Chondrocyte (in vitro differentiated cells): ENCODE measurements at places on chromosomes 1 and 21. TPM values are rescaled to one million over a fixed set of nuclear protein-coding genes. Genes with fewer than 3 reads are reported as not detected.

GRCh38 chr21:33569991-33570390, 18.5 kb downstream of the DONSON start:
- peak overlapping the region; percentile 42 for H3K27ac ChIP-seq
- H3K36me3 ChIP-seq, result peaks cover 18% of the 10 kb centered on the region
- DNase-seq, result no peak

GRCh38 chr1:239563681-239564080, 177.3 kb downstream of the CHRM3 start:
- no peaks in the 10 kb centered on the region for H3K36me3 ChIP-seq
- no peak overlapping the region for H3K27ac ChIP-seq
- no peak for DNase-seq
- H3K27me3 ChIP-seq, result peaks cover 9% of the 10 kb centered on the region
- H3K4me1 ChIP-seq, result no peaks in the 10 kb centered on the region

DNA sequence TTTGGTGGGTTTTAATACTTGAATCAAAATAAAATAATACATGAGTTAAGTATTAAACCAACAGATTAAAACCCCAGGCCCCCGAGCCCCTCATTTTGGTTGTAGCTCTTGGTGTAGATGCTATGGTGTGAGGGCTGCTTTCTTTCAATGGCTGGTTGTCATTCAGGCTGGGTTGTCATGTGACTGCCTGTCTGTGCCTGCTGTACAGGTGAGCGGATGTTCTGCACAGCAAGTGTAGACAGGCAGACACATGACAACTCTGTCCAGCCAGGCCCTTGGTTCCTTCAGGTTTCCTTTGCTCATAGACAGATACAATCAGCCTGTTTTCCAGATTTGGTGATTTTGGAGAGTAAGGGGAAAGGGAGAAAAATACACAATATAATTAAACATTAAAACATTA, 281.9 kb upstream of the C1orf105 start:
- H3K36me3 ChIP-seq, result peaks cover 26% of the 10 kb centered on the region
- H3K4me1 ChIP-seq, result peaks cover 64% of the 10 kb centered on the region
- no peak for DNase-seq
- peak overlapping the region; percentile 94 for H3K4me3 ChIP-seq
- peak overlapping the region; percentile 100 for H3K27ac ChIP-seq
- no peaks in the 10 kb centered on the region for H3K27me3 ChIP-seq

- no peaks in the 10 kb centered on the region for H3K36me3 ChIP-seq
- no peak overlapping the region for H3K27ac ChIP-seq
- no peak for DNase-seq
- no peaks in the 10 kb centered on the region for H3K27me3 ChIP-seq
- H3K4me1 ChIP-seq, result peaks cover 56% of the 10 kb centered on the region
Measured at GRCh38 chr1:94033849-94034248, 87.1 kb downstream of the ABCA4 start.

GRCh38 chr1:245648749-245649522, 494.2 kb downstream of the KIF26B start:
- peaks cover 33% of the 10 kb centered on the region for H3K36me3 ChIP-seq
- H3K27me3 ChIP-seq, result no peaks in the 10 kb centered on the region
- H3K27ac ChIP-seq, result no peak overlapping the region
- H3K4me1 ChIP-seq, result no peaks in the 10 kb centered on the region
- no peak for DNase-seq
- H3K4me3 ChIP-seq, result no peak overlapping the region

DNA sequence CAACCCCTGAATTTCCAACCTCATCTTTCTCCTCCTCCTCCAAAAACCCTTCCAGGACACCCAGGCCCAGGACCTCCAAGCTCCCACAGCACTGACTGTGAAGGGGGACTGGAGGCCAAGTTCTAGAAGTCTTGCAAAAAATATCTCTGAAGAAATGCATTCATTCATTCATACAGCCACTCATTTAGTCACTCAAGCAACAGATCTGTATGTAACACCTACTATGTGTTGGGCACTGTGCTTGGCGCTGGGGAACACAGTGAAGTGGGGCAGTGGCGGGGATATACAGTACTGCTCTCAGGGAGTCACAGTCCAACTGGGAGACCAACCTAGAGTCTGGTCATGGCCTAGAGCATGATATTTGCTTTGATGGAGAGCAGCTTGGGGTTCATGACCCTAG, 15.3 kb upstream of the TNFRSF1B start:
- no peak overlapping the region for H3K4me3 ChIP-seq
- no peak overlapping the region for H3K27ac ChIP-seq
- peaks cover 10% of the 10 kb centered on the region for H3K4me1 ChIP-seq
- H3K27me3 ChIP-seq, result peaks cover 12% of the 10 kb centered on the region
- peaks cover 1% of the 10 kb centered on the region for H3K36me3 ChIP-seq
- DNase-seq, result no peak

DNA sequence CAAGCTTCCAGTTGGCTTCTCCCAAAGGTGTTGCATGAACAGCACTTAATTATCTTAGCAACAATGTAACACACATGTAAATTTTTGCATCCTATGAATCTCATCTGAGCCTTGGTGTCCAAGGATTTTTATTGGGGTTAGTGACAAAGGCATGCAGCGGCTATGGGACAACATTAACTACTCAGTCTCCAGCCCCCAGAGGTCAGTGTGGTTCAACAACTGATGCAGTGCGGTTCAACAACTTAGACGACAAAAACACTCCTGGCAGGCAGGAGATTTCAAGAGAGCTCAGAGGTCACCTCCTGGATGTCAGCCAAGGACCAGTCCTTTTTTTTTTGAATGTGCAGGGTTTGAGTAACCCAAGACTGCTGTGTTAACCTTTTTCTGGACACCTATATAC, 77.5 kb upstream of the HMCN1 start:
- H3K36me3 ChIP-seq, result no peaks in the 10 kb centered on the region
- no peak overlapping the region for H3K27ac ChIP-seq
- peaks cover 14% of the 10 kb centered on the region for H3K4me1 ChIP-seq
- no peak overlapping the region for H3K4me3 ChIP-seq

GRCh38 chr21:27329255-27329851, 362.5 kb upstream of the ADAMTS5 start:
- H3K36me3 ChIP-seq, result no peaks in the 10 kb centered on the region
- H3K4me1 ChIP-seq, result peaks cover 13% of the 10 kb centered on the region
- no peak for DNase-seq
- H3K27me3 ChIP-seq, result no peaks in the 10 kb centered on the region
- H3K4me3 ChIP-seq, result no peak overlapping the region

DNA sequence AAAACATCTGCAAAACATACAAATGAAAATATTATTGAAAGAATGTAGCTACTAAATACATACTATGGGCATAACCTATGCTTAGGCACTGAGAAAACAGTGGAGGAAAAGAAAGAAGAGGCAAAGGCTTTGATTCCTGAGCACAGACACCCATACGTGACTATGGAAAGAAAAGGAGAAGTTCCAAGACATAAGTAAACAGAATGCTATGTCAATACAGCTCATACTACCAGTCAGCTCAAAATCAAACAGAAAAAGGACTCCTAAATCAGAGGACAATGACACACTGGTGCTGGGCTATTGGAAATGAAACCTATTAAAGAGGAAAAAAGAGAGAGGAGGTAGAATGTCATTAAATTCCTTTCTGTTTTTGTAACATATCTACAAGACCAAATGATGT, 225.4 kb downstream of the SMYD3 start:
- H3K36me3 ChIP-seq, result no peaks in the 10 kb centered on the region
- H3K27ac ChIP-seq, result no peak overlapping the region
- H3K4me1 ChIP-seq, result peaks cover 23% of the 10 kb centered on the region
- no peak for DNase-seq
- H3K27me3 ChIP-seq, result no peaks in the 10 kb centered on the region

DNA sequence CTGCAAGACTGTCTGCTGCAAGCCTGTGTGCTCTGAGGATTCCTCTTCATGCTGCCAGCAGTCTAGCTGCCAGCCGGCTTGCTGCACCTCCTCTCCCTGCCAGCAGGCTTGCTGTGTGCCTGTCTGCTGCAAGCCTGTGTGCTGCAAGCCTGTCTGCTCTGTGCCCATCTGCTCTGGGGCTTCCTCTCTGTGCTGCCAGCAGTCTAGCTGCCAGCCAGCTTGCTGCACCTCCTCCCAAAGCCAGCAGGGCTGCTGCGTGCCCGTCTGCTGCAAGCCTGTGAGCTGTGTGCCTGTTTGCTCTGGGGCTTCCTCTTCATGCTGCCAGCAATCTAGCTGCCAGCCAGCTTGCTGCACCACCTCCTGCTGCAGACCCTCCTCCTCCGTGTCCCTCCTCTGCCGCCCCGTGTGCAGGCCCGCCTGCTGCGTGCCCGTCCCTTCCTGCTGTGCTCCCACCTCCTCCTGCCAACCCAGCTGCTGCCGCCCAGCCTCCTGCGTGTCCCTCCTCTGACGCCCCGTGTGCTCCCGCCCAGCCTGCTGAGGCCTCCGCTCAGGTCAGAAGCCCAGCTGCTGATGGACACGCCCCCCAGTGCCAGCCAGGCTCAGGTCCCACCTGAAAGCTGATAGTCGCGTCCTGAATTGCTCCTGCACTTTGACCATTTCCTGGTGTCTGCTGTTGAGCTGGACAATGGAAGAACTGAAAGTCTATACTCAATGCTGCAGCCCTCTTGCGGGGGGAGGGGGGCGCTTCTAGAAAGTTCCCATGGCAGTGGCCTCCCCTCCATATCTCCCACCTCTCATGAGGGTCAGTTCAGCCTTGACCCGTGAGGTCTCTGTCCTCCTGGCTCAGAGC, 1.2 kb downstream of the KRTAP10-4 start:
- no peak overlapping the region for H3K27ac ChIP-seq
- peaks cover 7% of the 10 kb centered on the region for H3K36me3 ChIP-seq
- H3K4me3 ChIP-seq, result no peak overlapping the region
- peaks cover 16% of the 10 kb centered on the region for H3K27me3 ChIP-seq
- H3K4me1 ChIP-seq, result peaks cover 6% of the 10 kb centered on the region

DRAXIN gene
- 0.17 to 0.29 TPM (median 0.18 TPM) in 3 replicates for total RNA-seq

NBPF6 gene
- not detected in 3 replicates for total RNA-seq

BTBD19 gene
- total RNA-seq, result 43.4 to 46.5 TPM (median 44.1 TPM) in 3 replicates

CFHR4 gene
- total RNA-seq, result not detected in 3 replicates

CD101 gene
- 0.79 to 1.4 TPM (median 1.0 TPM) in 3 replicates for total RNA-seq

PRAMEF8 gene
- not detected in 3 replicates for total RNA-seq

C8A gene
- not detected in 3 replicates for total RNA-seq
